HT1080 (cell line): ENCODE measurements at places on chromosomes 12 and 14.

GRCh38 chr14:57302883-57303282 is 34.1 kb downstream of the AP5M1 start:
- peak; percentile 17 for DNase-seq

DNA sequence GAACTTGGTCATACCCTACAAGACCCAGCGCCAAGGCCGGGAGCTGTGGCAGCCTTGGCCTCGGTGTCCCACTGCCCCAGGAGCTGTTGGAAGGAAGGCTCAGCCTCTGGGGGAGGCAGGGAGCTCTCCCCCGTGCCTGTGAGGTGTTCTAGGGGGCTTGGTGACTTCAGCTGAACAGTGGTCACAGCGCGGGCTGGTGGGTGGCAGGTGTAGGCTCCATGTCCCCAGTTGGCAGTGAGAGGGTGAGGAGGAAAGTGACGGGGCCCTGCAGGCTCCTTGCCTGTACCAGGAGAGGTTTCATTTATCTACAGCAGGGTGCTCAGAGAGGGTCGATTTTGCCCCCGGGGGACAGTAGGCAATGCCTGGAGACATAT is 47.5 kb downstream of the DLK1 start:
- no peak for DNase-seq

GRCh38 chr12:42960087-42960527 is 370.6 kb upstream of the PRICKLE1 start:
- DNase-seq: peak; percentile 91

DNA sequence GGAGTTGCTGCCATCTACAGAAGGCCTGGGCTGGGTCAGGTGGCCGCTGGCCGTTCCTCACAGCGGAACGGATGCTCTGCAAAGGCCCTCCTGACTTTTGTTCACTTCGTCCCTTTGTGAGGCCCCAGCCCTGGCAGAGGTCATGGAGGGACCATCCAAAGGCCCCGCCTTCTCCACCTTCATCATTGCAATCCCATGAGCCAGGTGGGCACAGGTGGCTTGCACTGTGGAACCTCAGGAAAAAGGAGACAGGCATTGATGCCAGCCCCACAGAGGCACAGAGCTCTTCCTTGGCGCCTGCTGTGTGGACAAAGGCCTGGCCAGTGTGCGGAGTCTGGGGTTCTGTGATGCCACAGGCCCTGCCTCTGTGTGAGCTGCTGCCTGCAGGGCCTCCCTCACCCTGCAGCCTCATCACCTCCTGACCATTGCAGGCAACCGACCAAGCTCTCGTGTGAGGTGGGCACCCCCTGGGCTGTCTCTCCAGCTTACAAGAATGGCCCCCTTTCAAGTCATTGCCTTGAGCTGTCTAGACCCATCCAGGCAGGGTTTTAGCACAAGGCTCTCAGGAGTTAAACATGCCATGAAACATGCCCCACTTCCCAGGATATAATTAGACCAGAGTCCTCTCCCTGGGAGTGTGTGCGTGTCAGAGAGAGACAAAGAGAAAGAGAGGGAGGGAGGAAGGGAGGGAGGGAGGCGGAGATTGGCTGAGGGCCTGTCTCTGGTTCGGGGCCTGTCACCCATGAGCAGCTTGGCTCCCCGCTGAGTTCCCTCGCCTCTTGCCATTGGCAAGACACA is 19.3 kb downstream of the NFKBIA start:
- DNase-seq: peak; percentile 42

- peak; percentile 58 for DNase-seq
These were observed 4.8 kb downstream of the YBX3 start for GRCh38 chr12:10718279-10718821.

DNA sequence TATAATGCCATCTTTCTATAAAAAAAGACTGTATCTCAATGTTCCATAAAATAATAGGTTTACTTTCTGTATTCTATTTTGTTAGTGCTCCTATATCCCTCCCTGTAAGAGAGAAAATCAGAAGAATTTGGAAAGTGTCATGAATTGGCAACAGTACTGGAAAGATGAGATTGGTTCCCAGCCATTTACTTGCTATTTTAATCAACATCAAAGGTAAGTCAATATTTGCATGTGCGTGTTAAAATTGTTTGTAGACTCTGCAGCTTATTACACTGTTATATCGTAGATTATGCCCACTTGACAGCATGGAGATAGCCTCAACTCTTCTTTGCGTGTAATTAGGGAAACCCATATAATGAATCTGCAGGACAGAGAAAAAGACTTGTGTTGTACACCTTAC is 34.0 kb downstream of the KCNMB4 start:
- DNase-seq: no peak

GRCh38 chr12:123288751-123289346 is 17.2 kb upstream of the CDK2AP1 start:
- no peak for DNase-seq
